ENCODE measurements at places on chromosomes 1 and 21.

DNA sequence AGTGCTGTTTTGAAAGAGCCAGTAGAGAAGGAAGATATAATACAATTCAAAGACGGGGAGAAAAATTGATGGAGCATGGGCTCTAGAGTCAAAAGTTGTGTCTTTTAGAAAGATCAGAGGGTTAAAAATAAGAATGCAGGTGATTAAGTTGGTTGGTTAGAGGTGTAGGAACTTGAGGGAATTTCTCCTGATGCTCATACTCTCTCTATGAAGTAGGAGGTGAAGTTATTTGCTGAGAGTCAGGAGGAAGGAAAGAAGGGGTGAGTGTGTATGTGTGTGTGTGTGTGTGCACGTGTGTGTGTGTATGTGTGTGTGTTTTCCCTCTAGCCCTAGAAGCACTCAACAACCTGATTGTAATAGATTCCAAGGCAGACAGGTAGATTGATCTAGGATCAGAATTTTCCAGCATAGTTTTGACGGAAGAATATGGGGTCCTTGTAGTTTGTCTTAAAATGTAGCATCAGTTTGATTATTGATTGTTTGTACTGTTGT lies 88.3 kb upstream of the MACF1 start:
- no peak for DNase-seq

DNA sequence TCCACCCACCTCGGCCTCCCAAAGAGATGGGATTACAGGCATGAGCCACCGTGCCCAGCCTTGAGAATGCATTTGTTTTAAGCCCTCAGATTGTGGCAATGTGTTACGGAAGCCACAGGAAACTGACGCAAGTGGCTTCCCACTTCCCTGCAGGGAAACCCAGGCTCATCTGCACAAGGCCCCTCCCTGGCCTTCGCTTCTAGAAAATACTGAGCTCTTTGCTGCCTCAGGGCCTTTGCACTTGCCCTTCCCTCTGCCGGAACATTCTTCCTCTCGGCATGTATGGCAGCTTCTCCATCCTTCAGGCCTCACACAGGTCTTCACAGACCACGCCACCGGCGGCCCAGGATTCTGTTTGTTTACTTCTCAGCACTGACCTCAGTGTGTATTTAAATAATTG lies 137.0 kb upstream of the TMEM51 start:
- DNase-seq, result no peak

- no peak for DNase-seq
Observed at GRCh38 chr1:231203259-231204057, 37.6 kb upstream of the GNPAT start.

DNA sequence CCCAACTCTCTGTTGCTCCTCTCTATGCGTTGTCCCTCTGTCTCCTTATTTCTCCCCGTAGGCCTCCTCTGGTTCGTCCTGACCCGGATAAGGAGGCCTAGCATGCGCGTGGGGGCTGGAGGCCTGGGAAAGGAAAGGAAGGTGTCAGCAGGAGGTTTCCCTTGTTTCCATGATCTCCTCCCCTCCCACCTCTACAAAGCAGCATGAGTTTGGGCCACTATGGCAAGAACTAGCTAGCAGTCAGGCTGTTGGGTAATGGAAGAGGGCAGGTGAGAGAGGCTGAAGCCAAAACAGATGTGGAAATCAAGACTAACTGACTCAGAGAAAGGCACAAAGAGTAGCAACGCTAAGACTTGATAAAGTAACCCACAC lies 687 bp upstream of the SEMA6C start:
- peak; percentile 42 for DNase-seq

- DNase-seq, result peak; percentile 65
Observed at GRCh38 chr1:26602378-26602959, 72.9 kb downstream of the RPS6KA1 start.

DNA sequence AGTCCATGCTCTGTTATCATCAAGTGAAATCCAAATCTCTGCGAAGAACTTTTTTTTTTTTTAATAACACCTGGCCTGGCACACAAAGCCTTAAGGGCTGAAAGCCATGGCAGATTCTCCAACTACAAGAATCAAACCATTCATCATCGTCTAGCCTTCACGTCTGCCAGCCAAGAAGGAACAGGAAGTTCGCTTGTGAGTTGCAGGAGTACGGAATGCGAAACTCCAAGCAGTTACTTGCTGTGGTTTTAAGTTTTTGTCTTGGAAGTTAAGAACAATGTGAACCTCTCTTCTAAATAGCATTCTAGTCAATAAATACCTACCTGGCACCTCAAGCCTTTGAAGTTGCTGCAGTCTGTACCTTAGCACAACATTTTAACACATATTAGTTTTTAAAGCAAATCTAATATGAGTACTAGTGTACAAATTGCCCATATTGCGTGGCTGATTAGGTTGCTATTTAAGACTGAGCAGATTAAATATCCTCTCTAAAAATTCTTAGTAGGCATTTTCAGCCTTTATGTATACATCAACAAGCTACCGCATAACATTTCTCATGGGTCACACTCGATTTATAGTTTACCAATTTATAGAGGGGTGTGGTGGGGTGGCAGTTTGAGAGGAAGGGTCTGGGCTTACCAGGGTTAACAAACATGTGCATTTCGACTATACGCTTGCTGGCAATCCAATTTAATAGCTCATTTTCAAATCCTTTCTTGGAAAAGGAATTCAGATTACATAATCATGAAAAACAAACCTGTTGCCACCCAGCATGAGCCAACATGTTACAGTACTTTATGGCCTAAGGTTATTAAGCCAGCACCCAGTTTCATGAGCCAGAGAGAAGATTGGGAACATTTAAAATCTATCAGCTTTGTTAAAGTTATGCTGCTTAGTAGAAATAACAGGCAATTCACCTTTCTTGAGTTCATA lies 22.2 kb upstream of the PTPN14 start:
- DNase-seq, result no peak

- no peak for DNase-seq
Observed at GRCh38 chr1:156897078-156897825, 3.7 kb downstream of the PEAR1 start.

DNA sequence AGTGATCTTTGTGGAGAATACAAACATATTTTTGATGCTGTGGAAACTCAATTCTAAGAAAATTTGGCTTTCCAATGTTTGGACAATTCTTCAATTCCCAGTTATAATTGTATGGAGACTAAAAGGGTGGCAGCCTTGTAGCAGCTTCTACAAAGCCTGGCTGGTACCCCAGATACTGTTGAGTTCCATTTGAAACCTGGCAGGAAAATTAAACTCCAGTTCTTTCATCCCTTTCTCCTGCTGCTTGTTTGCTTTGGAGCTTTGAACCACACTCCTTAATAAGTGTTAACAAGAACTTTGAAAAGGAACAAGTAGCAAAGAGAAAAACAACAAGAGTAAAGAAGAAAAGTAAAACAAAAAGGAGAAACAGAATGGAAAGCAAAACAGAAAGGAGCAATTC lies 172.6 kb upstream of the ADAMTS5 start:
- DNase-seq, result no peak

- peak; percentile 59 for DNase-seq
Observed at GRCh38 chr1:219120624-219121544, 52.8 kb upstream of the LYPLAL1 start.

DNA sequence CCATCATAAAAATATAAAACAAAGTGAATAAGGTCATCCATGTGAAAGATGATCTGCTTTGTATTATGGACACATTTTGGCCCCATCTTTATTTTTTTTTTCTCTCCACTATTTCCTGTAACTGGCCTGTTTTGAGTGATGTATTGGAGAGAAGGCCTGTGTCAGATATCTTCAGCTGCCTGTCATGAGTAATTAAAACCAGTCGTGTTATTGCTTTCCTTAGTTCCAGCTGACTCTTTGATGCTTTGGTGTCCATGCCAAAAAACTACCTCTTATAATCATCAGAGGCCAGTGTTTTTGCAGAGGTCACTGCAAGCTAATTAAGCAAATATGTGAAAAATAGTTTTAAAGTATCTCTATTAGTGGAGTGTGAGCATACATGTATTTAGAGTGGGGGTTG lies 29.7 kb downstream of the NTMT2 start:
- no peak for DNase-seq

DNA sequence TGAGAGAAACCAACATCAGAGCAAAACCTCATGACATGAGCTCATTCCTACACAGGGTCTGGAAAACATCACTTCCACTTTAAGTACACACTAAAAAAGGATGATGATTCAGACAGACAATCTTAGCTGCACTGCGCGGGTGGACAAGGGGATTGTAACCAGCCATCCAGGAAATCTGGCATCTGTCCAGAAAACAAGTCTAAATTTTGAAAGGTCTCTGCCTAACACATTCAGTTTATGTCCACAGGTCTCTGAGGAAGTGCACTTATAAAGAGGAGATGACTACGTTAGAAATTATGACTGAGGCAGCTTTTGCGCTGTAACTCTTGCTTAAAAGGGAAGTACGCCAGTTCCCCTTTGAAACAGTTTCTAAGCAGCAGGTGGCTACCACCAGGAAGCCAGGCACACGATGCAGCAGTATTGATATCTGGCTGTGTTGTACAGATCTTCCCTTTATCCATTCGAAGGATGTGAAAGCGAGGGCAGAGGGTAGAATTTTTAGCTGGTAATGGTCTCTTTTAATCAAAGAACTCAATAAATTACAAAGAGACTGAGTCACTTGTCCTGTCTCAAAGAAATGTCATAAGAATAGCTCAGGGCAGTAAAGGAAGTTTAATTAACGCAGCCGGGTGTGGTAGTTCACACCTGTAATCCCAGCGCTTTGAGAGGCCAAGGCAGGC lies 128.0 kb downstream of the SETD4 start:
- peak; percentile 66 for DNase-seq

- no peak for DNase-seq
Observed at GRCh38 chr1:205052690-205053089, 9.7 kb downstream of the CNTN2 start.

DNA sequence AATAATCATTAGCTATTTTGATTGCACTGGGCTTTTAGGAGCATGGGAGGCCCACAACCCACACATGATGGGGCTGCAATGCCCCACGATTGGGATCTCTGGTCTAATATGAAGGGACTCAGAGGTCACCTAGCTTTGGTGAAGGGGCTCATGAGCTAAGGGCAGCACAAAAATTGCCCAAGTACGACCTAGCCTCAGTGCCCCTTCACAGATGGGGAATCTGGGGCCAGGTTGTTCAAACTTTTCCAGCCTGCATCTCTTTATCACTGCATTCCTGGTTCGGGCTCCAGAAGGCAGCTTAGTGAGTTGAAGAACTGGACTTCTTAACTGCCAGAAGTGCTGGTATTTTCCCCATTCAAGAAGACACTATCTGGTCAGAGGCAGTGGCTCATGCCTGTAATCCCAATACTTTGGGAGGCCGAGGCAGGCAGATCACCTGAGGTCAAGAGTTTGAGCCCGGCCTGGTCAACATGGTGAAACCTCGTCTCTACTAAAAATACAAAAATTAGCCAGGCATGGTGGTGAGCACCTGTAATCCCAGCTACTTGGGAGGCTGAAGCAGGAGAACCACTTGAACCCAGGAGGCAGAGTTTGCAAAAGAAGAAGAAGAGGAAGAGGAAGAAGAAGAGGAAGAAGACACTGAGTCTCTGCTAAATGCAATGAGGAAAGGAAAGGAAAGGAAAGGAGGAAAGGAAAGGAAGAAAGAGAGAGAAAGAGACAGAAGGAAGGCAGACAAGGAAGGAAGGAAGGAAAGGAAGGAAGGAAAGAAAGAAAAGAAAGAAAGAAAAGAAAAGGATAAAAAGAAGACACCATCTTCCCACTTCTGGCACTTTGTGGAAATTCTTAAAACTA lies 258.5 kb upstream of the IRF2BP2 start:
- peak; percentile 7 for DNase-seq

GRCh38 chr1:11357276-11357675 lies 84.3 kb downstream of the UBIAD1 start:
- DNase-seq, result no peak

Data from uterus (tissue), 4 donors.